Ovary (tissue), 10 donors: ENCODE measurements at places on chromosomes 5 and 9. TPM values are rescaled to one million over a fixed set of nuclear protein-coding genes. Genes with fewer than 3 reads are reported as not detected.

GRCh38 chr9:109283012-109283411, 37.8 kb downstream of the EPB41L4B start:
- no peak overlapping the region for H3K4me3 ChIP-seq
- no peak overlapping the region for H3K27ac ChIP-seq
- no peaks in the 10 kb centered on the region for H3K27me3 ChIP-seq

- no peaks in the 10 kb centered on the region for H3K36me3 ChIP-seq
- no peaks in the 10 kb centered on the region for H3K4me1 ChIP-seq
- no peak overlapping the region for H3K4me3 ChIP-seq
These were observed 6.5 kb upstream of the FAM81B start for GRCh38 chr5:95384485-95385213.

DNA sequence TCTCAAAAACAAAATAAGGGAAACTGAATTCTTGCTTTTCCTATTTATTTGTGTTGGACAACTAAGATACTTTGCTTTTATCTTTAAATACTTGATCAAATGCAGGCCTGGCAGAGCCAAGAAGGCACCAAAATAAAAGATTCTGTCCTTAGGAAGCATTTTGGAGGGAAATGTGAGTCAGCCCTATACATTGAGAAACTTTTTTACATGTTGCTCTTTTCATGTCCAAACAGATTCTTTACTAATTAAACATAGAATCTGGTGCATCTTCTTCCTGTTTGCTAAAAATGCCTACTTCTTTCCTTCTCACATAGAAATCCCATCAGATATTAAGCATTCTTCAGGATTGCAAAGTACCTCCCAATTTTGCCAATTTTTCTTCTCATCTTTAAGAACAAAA, 1160.4 kb downstream of the EFNA5 start:
- no peaks in the 10 kb centered on the region for H3K4me1 ChIP-seq
- H3K27me3 ChIP-seq: no peaks in the 10 kb centered on the region
- DNase-seq: no peak
- H3K27ac ChIP-seq: no peak overlapping the region

DNA sequence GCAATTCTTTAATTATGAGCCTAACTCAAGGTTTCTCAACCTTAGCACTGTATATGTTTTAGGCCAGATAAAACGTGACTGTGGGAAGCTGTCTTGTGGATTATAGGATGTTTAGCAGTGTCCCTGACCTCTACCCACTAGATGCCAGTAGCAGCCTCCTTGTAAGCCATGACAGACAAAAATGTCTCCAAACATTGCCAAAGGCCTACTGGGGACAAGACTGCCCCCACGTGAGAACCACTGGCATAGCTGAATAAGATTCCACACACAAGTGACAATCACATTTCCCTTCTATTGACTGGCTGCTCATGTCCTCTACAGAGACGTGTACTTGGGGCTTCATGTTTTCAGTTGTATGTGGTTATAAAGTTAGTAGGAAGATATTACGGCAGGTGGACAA, 55.4 kb downstream of the GOLM1 start:
- H3K27ac ChIP-seq: no peak overlapping the region
- no peaks in the 10 kb centered on the region for H3K36me3 ChIP-seq
- H3K4me3 ChIP-seq: no peak overlapping the region
- peaks cover 1% of the 10 kb centered on the region for H3K4me1 ChIP-seq
- DNase-seq: no peak

- no peaks in the 10 kb centered on the region for H3K36me3 ChIP-seq
- no peaks in the 10 kb centered on the region for H3K27me3 ChIP-seq
- peak; percentile 77 for DNase-seq
- peaks cover 29% of the 10 kb centered on the region for H3K4me1 ChIP-seq
These were observed 80.7 kb downstream of the C9orf152 start for GRCh38 chr9:110126986-110127864.

GRCh38 chr5:180155365-180155926, 53.6 kb downstream of the RASGEF1C start:
- no peak overlapping the region for H3K4me3 ChIP-seq
- H3K27ac ChIP-seq: no peak overlapping the region
- H3K27me3 ChIP-seq: no peaks in the 10 kb centered on the region
- no peaks in the 10 kb centered on the region for H3K4me1 ChIP-seq
- H3K36me3 ChIP-seq: no peaks in the 10 kb centered on the region

- no peak overlapping the region for H3K4me3 ChIP-seq
- H3K27me3 ChIP-seq: no peaks in the 10 kb centered on the region
- H3K27ac ChIP-seq: no peak overlapping the region
- H3K4me1 ChIP-seq: no peaks in the 10 kb centered on the region
- DNase-seq: no peak
- no peaks in the 10 kb centered on the region for H3K36me3 ChIP-seq
These were observed 25.4 kb upstream of the POMT1 start for GRCh38 chr9:131477367-131477766.

DNA sequence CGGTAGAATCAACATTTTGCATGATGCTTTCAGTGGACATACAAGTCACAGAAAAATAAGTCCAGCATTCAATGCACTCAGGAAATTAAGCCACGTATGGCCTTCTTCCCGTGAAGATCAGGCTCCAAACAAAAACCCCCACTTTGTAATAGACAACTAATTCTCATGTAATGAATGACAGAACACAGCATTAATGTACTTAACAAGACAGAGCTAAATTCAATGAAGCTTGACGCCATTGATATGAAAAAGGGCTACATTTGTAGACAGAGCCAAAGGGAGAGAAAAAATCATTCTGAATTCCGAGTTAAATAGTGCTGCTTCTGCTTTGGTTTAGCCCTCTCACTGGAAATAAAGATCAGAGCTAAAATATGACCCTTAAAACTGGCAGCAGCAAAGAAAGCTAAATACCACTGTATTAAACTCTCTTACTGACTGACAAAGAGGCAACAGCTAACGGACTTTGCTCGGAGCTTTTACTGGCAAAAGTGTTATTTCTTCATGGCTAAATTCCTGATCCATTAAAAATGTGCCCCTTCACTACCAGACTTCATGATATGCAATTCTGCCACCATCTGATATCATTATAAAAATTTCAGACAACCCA, 250.5 kb downstream of the BNC2 start:
- DNase-seq: no peak
- no peak overlapping the region for H3K27ac ChIP-seq
- H3K4me1 ChIP-seq: peaks cover 7% of the 10 kb centered on the region

DNA sequence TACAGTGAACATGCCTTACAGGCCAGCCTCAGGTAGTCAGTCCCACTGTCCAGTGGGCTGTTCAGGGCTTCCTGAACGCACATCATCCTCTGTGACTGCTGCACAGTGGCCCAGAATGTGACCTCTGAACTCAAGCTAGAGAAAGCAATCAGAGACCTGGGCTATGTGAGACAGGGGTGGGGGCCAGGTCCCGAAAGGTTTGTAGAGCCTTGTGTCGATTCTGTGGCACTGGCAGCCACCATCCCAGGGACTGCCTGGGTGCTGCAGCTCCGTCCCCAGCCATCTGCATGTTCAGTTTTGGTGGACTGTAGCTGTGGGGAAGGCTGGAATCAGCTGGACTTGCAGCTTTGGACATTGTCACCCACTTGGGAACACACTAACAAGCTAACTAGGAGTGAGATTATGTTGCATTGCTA, 47.7 kb downstream of the MVB12B start:
- no peaks in the 10 kb centered on the region for H3K27me3 ChIP-seq
- H3K4me3 ChIP-seq: no peak overlapping the region
- H3K36me3 ChIP-seq: no peaks in the 10 kb centered on the region
- no peak for DNase-seq

GRCh38 chr5:176606032-176606431, 3.9 kb downstream of the GPRIN1 start:
- H3K4me1 ChIP-seq: peaks cover 4% of the 10 kb centered on the region
- no peak for DNase-seq
- H3K27ac ChIP-seq: no peak overlapping the region
- peaks cover 2% of the 10 kb centered on the region for H3K27me3 ChIP-seq
- no peak overlapping the region for H3K4me3 ChIP-seq

- no peaks in the 10 kb centered on the region for H3K27me3 ChIP-seq
- DNase-seq: no peak
- no peak overlapping the region for H3K4me3 ChIP-seq
- H3K27ac ChIP-seq: no peak overlapping the region
- no peaks in the 10 kb centered on the region for H3K36me3 ChIP-seq
These were observed 556.6 kb downstream of the TLE1 start for GRCh38 chr9:81132796-81133195.

- no peaks in the 10 kb centered on the region for H3K36me3 ChIP-seq
- H3K4me1 ChIP-seq: no peaks in the 10 kb centered on the region
- H3K4me3 ChIP-seq: no peak overlapping the region
- no peak for DNase-seq
These were observed 79.5 kb upstream of the LHFPL2 start for GRCh38 chr5:78727786-78728761.

- no peak overlapping the region for H3K27ac ChIP-seq
- peaks cover 4% of the 10 kb centered on the region for H3K4me1 ChIP-seq
- no peak for DNase-seq
- no peaks in the 10 kb centered on the region for H3K36me3 ChIP-seq
These were observed 50.9 kb downstream of the CERT1 start for GRCh38 chr5:75460532-75460931.

- H3K27ac ChIP-seq: no peak overlapping the region
- H3K4me3 ChIP-seq: no peak overlapping the region
- no peaks in the 10 kb centered on the region for H3K36me3 ChIP-seq
- peaks cover 4% of the 10 kb centered on the region for H3K4me1 ChIP-seq
- no peak for DNase-seq
These were observed 1.1 kb upstream of the SEMA4D start for GRCh38 chr9:89498852-89499480.

DNA sequence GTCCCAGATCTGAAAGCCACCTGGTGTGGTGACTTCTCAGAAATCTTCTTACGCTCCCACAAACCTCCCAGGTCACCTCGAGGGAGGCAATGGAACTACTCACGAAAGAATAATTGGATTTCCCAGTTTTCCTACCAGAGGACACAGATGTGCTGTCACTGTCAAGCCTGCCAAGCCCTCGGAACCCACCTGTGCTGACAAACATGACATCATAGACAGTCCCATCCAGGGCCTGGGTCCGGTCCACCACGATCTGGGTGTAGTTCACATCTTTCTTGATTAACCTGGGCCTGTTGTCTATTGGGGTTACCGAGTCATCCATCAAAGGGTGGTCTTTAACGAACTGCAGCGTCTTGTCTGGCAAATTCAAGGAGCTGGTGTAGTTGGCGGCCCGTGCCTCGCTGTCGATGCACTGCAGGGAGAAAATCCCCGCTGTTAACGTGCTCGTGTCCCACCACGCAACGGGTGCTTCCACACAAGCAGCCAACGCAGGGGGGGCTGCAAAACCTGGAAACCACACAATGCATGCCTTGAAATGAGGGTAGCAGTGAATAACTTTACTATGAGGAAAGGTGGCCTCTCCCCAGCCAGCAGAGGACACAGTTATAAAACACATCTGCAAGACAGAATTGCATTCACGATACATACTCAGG, 69.0 kb downstream of the SECISBP2 start:
- no peak for DNase-seq
- no peaks in the 10 kb centered on the region for H3K36me3 ChIP-seq
- peaks cover 12% of the 10 kb centered on the region for H3K4me1 ChIP-seq
- H3K27ac ChIP-seq: no peak overlapping the region

DNA sequence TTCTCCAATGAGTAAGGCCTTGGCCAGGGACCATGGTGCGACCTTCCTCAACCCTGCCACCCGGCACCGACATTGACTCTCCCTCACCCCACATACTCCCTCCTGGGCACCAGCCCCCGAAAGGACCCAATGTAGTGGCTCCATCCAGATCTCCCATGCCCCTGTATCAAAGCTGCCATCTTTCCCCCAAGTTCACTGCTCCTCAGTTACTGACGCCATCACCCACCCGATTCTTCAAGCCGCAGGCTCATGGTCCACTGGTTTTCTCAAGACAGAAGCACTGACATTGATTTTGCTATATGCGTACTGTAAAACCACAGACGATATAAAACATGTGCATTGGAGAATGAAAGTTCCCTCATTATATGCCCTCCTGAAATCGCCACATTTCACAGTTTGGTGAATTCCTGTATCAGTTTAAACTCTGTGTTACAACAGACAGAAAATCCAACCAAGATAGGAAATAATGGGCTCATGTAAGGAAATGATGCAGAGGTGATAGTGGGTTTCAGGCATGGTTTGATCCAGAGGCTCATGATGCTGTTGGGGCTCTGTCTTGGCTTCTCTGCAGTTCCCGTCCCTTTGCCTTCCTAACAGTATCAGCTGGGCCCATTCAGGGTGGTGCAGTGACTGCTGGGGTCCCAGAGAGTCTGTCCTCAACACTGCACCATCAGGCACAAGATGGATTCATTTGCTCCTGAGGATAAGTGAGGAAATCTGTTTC, 207.3 kb upstream of the IER5L start:
- no peak overlapping the region for H3K27ac ChIP-seq
- H3K4me1 ChIP-seq: peaks cover 4% of the 10 kb centered on the region
- DNase-seq: no peak
- H3K27me3 ChIP-seq: no peaks in the 10 kb centered on the region

DNA sequence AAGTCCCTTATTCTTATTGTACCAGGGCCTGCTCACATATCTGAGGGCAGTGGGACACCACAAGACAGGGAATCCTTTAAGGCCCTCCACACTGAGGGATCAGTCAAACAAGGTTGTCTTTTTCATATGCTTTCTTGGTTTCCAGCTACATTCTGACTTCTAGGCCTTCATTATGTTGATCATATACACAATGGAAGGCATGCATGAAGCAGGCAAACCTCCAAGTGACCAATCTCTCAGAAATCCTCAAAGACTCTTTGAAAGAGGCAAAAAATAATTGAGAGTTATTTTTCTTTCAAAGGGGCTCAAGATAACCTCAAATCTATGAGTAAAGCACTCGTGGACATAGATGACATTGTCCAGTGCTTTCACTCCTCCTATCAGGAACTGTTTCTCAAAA, 1195.9 kb upstream of the ACO1 start:
- DNase-seq: no peak
- no peak overlapping the region for H3K27ac ChIP-seq
- H3K4me1 ChIP-seq: no peaks in the 10 kb centered on the region
- H3K27me3 ChIP-seq: no peaks in the 10 kb centered on the region
- no peaks in the 10 kb centered on the region for H3K36me3 ChIP-seq

DNA sequence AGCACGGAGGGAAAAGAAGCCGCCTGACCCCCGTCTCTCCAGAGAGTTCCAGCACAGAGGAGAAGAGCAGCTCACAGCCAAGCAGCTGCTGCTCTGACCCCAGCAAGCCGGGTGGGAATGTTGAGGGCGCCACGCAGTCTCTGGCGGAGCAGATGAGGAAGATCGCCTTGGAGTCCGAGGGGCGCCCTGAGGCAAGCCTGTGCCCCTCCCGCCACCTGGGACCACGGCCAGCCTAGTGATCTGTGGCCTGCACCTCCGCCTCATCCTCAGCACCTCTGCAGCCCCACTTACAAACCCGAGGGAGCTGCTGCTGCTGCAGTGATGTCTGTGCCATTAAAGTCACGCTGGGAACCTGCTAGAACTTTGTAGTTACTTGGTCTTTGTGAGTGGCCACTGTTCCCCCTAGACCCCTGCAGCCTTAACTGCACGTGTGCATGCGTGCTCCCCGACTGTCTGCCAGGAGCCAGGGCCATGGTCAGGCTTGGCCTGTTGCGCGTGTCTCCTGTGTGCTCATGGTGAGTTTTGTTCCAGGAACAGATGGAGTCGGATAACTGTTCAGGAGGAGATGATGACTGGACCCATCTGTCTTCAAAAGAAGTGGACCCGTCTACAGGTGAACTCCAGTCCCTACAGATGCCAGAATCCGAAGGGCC, 12.5 kb downstream of the SQSTM1 start:
- H3K4me3 ChIP-seq: no peak overlapping the region
- no peak overlapping the region for H3K27ac ChIP-seq
- no peaks in the 10 kb centered on the region for H3K4me1 ChIP-seq
- DNase-seq: no peak
- H3K27me3 ChIP-seq: no peaks in the 10 kb centered on the region

The FOXD4L5 gene
- 0.22 TPM for total RNA-seq

The REXO4 gene
- 27.8 TPM for total RNA-seq

The MARCOL gene
- total RNA-seq: not detected

The CD72 gene
- total RNA-seq: 4.1 TPM

The AOPEP gene
- total RNA-seq: 96.3 TPM

The ELAVL2 gene
- 0.88 TPM for total RNA-seq

The TMEFF1 gene
- 1.2 TPM for total RNA-seq

The CDC42SE2 gene
- 21.8 TPM for total RNA-seq
